ENCODE measurements at places on chromosomes 3 and 15.

- DNase-seq: no peak
These were observed 17.2 kb downstream of the KLHL25 start for GRCh38 chr15:85777250-85778106.

GRCh38 chr3:50264383-50264963 lies 4.5 kb upstream of the SEMA3B start:
- no peak for DNase-seq

- DNase-seq: no peak
These were observed 3.3 kb upstream of the IL17RE start for GRCh38 chr3:9899289-9899791.

DNA sequence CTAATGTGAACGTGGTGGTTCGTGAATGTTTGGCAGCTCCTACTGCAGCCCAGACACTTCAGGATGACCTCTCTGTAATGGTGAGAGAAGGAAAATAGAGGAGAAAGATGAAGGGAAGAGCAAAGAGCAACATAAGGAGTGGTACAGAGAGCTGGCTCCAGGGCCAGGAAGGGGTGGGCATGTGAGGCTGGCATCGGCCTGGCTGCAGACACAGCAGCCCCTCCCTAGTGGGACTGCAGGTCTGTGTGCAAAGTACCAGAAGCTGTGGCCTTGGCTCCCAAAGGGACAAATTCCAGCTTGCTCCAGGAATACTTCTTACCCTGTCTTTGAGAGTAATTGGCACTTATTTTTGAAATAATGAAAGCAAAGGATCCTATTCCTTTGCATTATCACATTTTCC lies 10.0 kb downstream of the FSTL1 start:
- DNase-seq: no peak

- no peak for DNase-seq
These were observed 962 bp downstream of the ATP13A5 start for GRCh38 chr3:193377591-193377990.

GRCh38 chr15:49709646-49710214 lies 88.9 kb downstream of the DTWD1 start:
- DNase-seq: no peak

DNA sequence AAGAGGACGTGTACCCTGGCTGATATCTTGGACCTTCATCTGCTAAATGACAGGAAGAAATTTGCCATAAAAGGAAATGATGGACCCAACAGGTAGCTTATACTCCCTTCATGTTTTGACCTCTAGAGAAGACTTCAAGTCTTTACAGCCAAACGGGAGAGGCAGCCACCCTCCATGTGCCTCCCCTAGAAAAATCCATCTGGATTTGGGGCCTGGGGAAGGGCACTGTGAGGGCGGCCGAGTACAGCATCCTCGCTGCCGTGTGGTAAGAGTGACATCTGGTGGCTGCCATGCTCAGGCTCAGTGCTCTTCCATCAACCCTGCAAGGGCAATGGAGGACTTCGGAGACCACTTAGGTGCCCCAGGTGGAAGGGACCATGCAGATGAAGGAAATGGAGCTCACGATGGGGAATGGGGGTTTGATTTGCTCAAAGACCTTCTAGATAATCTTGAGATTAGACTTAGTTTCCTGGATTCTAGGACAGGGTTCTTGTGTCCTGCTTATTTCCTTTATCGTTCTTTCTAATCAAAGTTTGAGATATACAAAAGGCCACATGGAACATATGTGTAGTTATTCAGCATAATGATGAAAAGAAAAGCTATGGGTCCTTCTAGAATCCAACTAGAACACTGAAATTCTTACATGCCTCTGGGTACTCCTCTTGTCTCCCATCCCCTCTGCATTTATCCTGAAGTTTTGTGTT lies 44.4 kb downstream of the AQP9 start:
- peak; percentile 16 for DNase-seq

DNA sequence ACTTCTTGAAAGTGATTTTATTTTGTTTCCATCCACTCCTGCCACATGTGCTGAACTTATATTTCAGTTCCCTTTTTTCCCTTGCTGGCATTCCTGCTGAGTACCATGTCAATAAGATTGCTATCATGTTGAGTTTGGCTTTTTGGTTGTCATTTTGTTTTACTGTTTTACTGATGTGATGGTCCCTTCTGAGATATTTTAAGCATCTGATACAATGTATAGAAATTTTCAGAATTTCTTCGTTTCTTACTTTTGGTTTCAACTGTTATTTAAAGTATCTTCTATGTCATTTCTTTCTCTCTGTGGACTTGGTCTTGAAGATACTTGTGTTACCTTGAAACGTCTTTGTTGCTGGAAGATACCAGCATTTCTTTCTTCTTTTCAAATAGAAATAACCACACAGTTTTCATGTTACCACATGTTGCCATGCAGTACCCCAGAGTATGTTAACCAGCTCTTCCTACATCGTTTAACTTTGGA lies 14.1 kb downstream of the SIDT1 start:
- DNase-seq: no peak

DNA sequence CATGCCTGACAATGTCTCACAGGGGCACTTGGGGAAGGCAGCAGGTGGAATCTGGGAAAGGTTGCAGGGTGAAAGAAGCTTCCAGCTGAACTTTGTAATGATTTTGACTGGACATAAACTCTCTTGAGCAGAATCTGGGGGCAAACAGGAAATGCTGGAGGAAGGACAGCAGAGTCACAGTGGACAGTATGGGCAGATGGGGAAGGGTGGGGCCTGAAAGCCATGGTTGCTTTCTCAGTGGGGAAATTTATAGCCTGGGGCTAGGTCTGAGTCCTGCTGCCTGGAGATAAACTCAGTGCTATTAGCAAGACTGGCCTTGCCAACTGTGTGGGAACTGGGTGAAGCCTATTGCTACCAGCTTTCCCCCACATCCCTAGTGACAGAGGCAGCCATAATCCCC lies 203.2 kb downstream of the OSBPL10 start:
- DNase-seq: no peak

- no peak for DNase-seq
These were observed 25.5 kb downstream of the TBC1D2B start for GRCh38 chr15:78052001-78052401.

DNA sequence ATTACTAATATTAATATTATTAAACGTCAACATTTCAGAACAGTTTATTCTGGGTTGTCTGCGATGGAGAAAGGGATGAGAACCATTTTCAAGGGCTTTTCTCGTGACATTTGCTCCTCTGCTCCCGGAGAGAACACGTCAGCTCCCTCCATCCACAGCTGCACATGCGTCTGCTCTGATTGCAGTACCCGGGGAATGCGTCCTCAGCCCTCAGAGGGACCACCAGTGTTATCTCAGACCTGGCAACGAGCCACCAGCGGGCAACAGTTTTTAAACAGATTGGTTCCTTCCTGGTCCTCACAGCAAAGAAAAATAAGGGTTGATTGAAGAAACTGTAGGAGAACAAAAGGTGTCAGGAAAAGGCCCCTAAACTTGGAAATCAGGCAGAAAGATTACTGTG lies 202.2 kb upstream of the ADAMTS9 start:
- DNase-seq: no peak

DNA sequence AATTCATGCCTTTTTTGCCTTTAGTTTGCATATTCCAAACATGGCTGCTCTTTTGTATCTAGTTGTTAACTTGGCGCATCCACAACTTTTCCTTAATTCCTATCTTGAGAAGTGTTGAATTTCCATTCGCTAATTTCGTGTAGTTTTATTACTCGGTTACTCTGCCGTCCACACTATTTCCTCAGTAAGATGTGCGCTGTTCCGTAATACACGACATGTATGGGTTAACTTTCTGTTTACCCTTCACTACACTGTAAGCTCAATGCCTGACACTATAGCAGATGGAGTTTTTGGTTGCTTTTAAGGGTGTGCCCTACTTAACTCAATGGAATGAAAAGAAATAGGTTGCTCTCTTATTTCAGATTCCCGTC lies 724 bp downstream of the RPSA start:
- no peak for DNase-seq

DNA sequence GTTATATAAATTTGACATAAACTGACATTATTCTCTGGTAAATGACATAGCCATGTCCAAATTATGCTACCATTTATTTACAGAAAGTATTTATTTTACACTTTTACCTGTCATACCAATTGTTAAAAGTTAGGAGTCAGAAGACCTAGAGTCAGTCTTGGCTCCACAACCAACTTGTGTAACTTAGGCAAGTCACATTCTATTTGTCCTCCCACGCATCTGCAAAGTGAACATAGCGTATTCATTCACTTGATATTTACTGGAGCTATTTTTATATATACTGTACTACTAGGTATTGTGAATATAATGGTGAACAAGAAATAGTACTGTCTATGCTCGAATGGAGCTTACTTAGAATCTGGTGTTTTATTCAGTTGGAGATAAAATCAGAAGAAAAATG lies 78.7 kb downstream of the ZNF280D start:
- no peak for DNase-seq

- DNase-seq: no peak
These were observed 256.4 kb upstream of the TGFBR2 start for GRCh38 chr3:30350011-30350410.

DNA sequence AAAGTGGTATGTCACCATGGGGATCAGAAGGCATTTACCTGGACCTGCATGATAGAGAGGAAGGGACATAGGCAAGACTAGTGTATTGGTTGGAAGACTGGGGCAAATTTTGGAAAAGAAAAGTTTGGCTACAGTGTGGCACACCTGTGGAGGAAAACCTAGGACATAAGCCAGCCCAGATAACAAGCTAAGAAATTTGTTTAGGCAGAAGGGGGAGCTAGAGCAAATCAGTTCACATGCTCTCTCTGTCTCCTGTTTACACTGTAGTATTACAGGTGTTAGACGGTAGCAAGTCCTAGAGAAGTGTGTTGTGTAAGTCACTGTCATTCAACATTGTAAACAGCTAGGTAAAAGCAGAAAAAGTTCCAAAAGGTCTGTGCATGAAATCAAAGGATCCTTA lies 11.9 kb upstream of the ALDH1A2 start:
- DNase-seq: no peak

- DNase-seq: no peak
These were observed 235.7 kb downstream of the SATB1 start for GRCh38 chr3:18189282-18190050.

GRCh38 chr15:79192462-79193036 lies 90.0 kb upstream of the ANKRD34C start:
- DNase-seq: no peak

GRCh38 chr15:90080458-90080755 lies 21.9 kb downstream of the IDH2 start:
- no peak for DNase-seq

DNA sequence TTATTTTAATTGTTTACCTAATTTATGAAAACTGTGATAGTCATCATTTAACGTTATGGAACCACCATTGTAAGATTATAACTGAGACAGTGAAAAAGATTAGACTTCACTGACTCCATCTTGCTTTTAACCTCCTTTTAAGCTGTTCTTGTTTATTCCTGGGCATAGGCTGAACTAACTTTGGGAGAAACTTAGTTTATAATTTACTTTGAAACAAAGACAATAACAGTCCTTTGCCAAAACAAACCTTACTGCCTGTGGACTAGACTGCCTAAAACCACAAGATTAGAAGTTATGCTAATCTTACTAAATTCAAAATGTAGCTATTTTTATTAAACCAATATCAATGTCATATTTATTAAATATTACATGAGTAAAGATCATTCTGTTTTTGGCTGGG lies 44.3 kb upstream of the TMEM45A start:
- DNase-seq: no peak

DNA sequence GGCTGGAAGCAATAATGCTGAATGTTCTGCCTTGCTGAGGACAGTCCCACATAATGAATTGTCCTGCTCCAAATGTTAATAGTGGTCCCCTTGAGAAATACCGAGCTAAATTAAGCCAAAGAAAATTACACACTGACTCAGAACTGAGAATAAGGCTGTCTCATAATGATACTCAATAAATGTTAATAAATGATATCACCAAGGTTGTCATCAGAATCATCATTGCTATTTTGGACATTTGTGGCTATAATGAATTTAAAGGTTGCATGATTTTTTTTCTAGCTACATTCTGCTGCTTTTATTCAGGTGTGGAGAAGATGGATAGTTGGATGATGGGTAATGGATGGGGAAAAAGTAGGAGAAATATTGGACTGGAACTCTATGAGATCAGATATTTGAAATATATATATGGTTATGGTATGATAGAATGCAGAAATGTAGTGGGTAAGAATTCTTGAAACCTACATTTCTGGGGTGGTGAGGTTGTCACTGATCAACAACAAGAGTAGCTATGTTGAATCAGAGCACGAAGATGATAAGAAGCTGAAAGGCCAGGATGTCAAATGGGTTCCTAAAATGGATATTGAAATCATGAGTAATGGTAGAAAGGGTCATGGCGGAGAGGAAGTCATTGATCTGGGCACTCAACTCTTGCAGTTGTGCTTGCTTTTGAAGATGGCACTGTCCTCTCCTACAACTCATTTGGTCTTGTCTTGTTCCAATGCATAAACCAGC lies 12.8 kb downstream of the CHST2 start:
- no peak for DNase-seq

GRCh38 chr15:53910852-53911251 lies 67.4 kb upstream of the UNC13C start:
- DNase-seq: no peak

DNA sequence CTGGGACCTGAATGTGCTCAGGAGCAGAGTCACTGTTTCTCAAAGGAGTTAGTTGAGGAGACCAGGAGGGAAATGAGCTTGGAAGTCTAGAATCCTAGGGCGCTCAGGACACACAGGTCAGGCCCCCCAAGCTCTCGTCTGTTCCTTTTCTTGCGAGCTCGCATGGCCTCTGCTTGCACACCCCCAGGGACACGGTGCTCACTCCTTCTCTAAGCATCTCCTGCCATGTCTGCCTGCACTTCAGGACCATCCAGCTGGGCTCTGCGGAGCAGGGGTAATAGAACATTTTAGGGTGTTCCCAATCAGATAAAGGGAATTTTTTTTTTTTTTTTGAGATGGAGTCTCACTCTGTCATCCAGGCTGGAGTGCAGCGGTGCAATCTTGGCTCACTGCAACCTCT lies 213.2 kb downstream of the XXYLT1 start:
- DNase-seq: no peak

- no peak for DNase-seq
These were observed 77.8 kb downstream of the B3GNT5 start for GRCh38 chr3:183330881-183331280.

- no peak for DNase-seq
These were observed 401.5 kb downstream of the ZBTB20 start for GRCh38 chr3:114745322-114746240.

GRCh38 chr3:192336286-192336685 lies 391.1 kb downstream of the FGF12 start:
- no peak for DNase-seq

GRCh38 chr15:28993720-28994053 lies 107.9 kb downstream of the APBA2 start:
- DNase-seq: no peak

GRCh38 chr3:115982629-115983028 lies 359.3 kb downstream of the GAP43 start:
- no peak for DNase-seq

DNA sequence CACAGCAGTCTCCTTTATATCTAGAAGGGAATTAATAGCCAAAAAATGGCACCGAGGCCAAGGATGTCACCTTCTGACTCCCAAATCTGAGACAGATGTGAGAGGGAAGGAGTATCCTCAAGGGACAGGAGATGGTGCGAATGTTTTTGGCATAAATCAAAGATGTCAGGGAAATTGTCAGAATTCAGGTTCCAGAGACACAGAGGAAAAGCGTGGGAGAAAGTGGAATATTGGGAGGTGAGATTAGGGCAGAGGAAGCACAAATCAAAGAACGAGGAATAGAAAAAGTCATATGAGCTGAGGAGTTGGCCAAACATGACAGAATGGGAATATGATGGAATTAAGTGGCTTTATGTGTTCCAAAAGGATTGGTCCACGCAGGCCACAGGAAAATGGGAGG lies 6.0 kb downstream of the CCR5AS start:
- no peak for DNase-seq

- no peak for DNase-seq
These were observed 1145.3 kb downstream of the OTOL1 start for GRCh38 chr3:162641907-162642306.

All from CD4-positive, alpha-beta T cell treated with Interleukin-12 subunit alpha and Interleukin-12 subunit beta, for 1 hour (primary cell).